ENCODE measurements at places on chromosomes 11 and 22.

GRCh38 chr22:20407829-20408228 is 13.9 kb downstream of the ZNF74 start:
- no peak for DNase-seq

DNA sequence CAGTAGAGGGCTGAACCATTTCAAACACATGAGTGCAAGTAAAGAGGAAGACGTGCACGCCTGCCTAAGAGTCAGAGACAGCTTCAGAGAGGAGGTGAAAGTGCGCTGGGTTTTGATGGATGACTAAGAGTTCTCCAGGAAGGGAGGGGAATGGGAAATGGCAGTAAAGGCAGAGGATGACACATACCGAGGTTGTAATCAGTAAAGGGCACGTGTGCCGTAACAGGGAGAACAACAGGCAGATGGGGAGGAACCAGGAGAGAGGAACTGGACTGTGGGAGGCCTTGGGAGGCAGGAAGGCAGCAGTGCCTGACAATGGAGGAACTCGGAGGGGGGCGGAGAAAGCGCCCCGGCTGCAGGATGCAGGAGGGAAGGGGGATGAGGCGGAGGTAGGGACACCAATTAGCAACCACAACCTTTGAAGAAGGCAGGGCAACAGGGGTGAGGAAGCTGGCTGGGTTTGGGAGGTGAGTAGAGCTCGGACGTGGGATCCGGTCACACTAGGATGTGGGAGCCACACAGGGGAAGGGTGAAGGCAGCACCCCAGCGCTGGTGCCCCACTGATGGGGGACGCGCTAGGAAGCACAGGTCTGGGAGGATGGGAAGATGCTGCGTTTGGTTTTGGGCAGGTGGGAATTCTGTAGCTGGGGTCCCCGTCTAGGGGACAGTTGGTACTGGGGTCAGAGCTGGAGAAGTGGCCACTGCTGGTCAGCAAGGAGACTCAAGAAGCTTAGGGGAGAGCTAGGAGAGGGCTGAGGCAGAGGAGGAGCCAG is 67.4 kb downstream of the SCUBE1 start:
- DNase-seq, result peak; percentile 10

DNA sequence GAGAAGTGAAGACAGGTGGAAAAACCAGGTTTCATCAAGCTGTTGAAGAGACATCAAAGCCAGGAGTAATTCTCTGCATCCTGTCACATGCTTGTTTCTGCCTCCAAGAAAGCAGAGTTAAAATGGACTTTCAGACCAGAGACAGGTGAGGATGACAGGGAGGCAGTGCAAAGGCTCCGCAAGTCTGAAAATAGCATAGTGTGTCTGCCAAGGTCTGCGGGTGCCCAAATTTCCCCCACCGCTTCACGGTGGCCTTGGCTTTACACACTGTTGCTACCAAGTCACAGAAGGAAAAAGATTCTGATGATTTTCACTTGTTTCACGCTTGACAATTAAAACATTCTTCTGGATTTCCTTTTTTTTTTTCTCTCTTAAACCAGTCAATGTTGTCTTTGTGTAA is 44.2 kb downstream of the SNX19 start:
- no peak for DNase-seq

- DNase-seq, result peak; percentile 44
Measured at GRCh38 chr22:30694171-30694639, 469 bp upstream of the OSBP2 start.

DNA sequence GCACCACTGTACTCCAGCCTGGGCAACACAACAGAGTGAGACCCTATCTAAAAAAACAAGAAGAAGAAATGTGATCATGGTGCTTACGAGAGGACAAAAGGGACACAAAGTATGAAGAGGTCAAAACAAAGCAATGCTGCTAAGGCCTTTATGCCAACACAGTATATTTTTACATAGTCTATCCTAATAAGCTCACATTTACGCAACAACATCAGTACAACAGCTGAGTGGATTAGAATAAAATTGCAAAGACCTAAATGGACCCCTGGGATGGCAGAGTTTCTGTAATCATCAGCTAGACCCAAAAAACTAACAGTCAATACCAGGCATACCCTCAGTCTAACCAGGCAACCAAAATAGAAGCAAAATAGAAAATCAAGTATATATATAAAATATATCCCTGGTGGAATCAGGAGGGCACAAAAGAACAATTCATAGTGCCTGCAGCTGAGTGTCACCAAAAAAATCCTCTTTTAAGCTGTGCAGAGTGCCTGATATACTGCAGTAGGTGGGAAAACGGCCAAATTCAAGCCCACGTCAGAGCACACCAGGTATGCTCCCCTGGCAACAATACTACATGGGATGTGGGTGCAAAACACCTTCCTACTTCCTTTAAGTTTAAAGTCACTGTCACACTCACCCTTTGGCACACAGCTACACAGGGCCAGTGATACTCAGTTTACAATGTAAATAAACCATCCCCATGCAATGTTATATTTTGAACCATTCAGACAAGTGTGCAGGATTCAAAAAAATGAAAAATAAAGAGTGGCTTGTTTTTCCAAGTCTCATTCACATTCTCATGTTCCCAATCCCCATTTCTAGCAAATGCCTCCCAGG is 57.8 kb downstream of the RBFOX2 start:
- no peak for DNase-seq

DNA sequence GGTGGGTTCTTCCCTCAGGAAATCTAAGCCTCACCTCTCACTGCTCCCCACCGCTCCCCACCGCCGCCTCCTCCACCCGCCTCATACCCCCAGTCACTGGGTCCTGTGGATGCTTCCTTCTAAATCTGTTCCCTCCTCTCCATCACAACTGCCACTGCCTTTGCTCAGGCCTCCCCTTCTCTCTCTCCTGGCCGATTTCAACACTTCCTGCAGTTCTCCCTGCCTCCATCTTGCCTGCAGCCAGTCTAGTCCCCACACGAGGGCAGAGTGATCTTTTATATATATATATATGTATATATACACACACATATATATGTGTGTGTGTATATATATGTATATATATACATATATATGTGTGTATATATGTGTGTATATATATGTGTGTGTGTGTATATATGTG is 27.8 kb downstream of the CREB3L1 start:
- no peak for DNase-seq

DNA sequence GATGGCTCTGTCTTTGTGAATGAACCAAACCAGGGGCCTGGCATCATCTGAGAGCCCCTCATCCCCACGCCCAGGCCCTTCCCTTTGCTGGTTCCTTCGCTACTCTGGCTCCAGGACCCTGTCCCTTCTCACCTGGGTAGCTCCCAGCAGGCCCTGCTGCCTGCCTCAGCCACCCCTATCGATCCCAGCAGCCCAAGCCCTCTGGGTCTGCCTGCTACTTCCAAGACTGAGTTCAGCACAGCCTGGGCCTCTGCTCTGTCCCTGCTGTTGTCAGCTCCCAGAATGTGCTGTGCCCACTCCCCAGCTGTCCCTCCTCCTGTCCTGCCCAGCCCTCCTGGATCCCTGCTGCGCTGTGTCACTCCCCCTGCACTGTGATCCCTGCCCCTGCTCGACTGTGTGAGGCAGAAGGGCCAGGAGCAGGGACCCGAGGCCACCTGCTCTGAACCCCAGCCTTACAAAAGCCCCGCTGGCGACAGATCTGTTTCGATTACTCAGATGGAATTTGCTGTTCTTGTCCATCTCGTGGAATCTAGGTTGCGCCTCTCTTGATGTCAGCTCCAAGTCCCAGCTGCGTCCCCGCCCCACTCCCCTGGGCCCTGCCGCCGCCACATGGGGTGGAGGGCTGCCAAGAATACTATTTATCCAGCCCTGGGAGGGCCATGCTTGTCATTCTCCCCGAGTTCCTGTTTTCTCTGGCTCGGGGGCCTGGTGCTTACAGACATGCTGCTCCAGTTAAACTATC is 13.0 kb downstream of the MRPL21 start:
- DNase-seq, result no peak

- no peak for DNase-seq
Measured at GRCh38 chr11:27977527-27977926, 130.4 kb downstream of the KIF18A start.

GRCh38 chr11:66473608-66474515 is 6.4 kb upstream of the DPP3 start:
- no peak for DNase-seq

DNA sequence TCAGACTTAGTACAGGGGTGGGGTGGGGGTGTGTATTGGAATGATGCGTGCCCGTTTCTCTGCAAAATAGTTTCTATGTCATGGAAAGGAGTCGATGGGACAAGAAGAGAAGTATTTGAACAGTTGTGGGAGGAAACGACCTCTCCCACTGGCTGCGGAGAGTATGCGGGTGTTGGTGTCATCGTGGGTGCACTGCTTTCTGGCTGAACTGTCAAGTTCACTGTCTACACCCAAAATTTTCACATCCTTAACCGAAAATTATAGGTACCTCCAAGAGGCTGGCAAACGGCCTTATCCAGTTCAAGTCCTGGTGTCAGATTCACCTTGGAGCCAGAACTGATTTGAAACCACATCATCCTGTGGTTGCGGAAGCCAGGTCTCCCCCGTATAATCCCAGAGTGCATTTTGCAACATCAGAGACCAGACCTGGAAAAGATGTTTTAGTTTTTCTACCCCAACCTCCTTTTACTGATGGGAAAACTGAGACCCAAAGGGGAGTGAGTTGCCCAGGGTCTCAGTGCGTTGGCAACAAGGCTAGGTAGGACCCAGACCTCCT is 497 bp upstream of the SSRP1 start:
- DNase-seq, result peak; percentile 8

DNA sequence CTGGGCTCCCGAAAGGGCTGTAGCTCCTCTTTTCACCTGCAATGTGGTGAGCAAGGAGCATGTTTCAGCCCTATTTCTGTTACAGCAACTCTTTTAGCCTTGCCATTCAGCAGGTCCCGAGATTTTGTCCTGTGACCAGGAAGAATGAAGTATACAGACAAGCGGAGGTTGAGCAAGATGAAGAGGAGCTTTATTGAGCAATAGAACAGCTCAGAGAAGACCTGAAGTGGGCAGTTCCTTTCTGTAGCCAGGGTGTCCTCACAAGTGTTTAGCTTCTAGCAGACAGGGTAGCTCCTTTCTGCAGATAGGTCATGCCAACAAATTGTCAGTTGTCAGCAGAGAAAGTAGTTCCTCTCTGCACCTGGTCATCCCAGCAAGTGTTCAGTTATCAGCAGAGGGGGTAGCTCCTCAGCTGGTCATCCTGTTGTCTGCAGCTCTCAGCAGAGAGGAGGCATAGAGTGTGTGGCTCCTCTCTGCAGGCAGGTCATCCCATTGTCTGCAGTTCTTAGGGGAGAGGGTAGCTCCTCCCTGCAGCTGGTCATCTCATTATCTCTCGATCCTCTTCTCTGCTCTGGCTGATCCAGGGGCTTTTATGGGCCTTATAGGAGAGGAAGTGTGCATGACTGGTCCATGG is 5.4 kb upstream of the OR56A4 start:
- DNase-seq, result no peak

DNA sequence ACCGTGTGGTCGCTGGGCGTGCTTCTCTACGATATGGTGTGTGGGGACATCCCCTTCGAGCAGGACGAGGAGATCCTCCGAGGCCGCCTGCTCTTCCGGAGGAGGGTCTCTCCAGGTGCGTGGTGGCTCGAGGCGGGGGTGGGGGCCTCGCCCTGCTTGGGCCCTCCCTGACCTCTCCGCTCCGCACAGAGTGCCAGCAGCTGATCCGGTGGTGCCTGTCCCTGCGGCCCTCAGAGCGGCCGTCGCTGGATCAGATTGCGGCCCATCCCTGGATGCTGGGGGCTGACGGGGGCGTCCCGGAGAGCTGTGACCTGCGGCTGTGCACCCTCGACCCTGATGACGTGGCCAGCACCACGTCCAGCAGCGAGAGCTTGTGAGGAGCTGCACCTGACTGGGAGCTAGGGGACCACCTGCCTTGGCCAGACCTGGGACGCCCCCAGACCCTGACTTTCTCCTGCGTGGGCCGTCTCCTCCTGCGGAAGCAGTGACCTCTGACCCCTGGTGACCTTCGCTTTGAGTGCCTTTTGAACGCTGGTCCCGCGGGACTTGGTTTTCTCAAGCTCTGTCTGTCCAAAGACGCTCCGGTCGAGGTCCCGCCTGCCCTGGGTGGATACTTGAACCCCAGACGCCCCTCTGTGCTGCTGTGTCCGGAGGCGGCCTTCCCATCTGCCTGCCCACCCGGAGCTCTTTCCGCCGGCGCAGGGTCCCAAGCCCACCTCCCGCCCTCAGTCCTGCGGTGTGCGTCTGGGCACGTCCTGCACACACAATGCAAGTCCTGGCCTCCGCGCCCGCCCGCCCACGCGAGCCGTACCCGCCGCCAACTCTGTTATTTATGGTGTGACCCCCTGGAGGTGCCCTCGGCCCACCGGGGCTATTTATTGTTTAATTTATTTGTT is 2.4 kb downstream of the PIM3 start:
- no peak for DNase-seq

- no peak for DNase-seq
Measured at GRCh38 chr22:50081426-50082196, 3.6 kb downstream of the MLC1 start.

- DNase-seq, result no peak
Measured at GRCh38 chr11:62923601-62924411, 2.6 kb upstream of the CHRM1 start.

DNA sequence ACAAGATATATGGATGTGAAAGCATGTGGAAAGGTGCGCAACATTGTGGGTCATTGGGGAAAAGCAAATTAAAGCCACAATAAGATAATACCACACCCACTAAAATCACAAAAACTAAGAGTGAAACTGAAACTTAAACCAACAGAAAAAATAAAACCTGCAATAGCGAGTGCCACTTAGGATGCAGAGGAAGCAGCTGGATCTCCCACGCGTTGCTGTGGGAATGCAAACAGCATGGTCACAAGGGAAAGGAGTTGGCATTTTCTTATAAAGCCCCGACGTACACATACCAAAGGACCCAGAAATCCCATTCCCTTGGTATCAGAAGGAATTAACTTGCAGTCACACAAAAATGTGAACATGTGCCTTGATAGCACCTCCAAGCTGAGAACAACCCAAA is 712.0 kb downstream of the TBC1D22A start:
- DNase-seq, result no peak

GRCh38 chr11:65500387-65501185 is 1.7 kb downstream of the MALAT1 start:
- peak; percentile 63 for DNase-seq

GRCh38 chr11:134584706-134585445 is 172.8 kb upstream of the B3GAT1 start:
- DNase-seq, result no peak

GRCh38 chr11:120808616-120809050 is 215.3 kb upstream of the TBCEL start:
- DNase-seq, result no peak

- DNase-seq, result peak; percentile 2
Measured at GRCh38 chr11:31443802-31444201, 65.6 kb downstream of the IMMP1L start.

DNA sequence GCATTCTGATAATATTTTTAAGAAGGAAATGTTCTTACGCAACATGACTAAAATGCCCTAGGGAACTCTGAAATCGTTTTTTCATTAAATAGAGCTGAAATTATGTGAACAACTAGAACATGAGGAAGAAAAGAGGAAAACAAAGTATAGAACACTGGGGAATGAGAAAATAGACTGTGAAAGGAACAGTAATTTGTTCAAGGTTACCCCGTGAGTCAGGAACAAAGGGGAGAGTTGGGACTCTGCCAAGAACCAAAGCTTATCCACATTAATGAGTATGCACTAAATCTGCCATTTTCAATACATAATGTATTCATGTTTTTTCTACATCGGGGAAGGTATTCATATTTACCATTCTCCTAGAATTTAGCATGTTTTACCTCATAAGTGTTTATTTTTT is 961.8 kb upstream of the CCDC90B start:
- no peak for DNase-seq
